ENCODE measurements at places on chromosomes 1 and 21.

- no peak for DNase-seq
These were observed 81.1 kb downstream of the ITPKB start for GRCh38 chr1:226657895-226658545.

DNA sequence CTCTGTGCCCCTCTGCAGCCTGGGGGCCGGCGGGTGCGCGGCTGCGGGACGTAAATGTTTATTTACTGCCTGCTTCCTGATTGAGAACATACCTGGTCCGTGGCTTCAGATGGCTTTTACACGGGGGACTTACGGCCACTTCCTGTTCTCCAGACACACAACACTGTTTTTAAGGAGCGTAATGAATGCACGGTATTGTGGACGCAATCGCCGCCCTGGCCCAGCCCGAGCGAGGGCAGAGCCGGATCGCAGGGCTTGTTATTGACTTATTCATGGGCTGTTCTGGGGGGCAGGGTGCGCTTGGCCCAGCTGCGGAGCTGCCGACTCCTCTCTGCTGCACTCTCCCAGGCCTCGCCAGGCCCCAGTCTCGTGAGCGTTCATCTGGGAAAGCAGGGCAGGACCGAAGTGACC is 52.8 kb upstream of the ACTRT2 start:
- no peak for DNase-seq

DNA sequence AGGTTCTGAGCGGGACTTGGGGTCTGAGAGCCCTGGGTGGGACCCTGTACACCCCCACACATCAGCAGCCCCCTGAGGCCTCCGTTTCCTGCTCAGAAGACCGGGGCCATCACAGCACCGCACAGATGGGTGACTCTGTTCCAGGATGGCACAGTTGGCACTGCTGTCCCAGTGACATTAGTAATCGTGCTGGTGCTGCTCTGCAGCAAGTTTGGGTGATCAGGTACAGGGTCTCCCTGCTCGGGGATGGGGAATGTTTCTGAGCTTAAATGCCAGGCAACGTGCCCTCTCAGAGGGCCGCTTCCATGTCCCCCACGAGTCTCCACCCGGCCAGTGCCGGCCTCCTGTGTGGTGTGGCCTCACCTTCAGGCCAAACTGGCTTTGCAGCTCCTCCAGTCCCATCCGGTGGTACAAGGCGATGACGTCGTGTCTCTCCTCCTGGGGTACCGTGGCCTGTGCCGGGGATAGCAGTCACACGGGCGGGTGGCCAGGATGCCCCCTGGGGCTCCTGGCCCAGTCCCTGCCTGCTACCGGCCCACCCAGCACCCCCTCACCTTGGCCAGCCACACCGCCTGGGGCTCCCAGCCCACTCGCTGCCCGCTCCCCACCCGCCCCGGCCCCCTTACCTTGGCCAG is 17.1 kb downstream of the PRXL2B start:
- DNase-seq: no peak

- peak; percentile 83 for DNase-seq
These were observed 6.2 kb downstream of the BARHL2 start for GRCh38 chr1:90710579-90711536.

DNA sequence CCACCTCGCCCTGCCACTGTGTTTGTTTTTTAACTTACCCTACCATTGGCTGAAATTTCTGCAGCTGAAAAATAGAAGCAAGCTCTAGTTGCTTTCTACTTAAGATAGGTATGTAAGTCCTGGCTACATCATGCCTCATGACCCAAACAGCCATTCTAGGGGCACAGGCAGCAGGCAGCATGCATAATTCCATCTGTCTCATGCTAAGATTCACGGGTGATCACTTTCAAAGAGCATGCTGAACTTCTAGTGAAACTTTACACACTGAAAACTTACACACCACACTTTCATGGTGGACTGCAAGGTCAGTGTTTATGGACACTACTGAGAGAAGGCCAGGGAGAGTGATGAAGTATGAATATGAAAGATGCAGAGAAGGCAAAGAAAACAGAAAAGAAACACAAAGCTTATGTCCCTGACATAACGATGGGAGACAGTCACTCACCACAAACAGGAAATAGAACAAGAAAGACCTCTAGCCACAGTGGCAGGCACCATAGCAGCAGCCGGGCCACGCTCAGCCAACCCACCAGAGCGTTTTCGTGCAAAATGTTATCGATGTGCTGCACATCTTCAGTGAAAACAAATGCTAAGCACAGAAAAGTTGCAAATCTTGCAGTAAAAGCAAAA is 102.3 kb upstream of the TIAM1 start:
- no peak for DNase-seq

GRCh38 chr1:110472546-110472945 is 21.6 kb downstream of the PROK1 start:
- no peak for DNase-seq

- DNase-seq: no peak
These were observed 137.8 kb downstream of the HIVEP3 start for GRCh38 chr1:41780916-41781315.

DNA sequence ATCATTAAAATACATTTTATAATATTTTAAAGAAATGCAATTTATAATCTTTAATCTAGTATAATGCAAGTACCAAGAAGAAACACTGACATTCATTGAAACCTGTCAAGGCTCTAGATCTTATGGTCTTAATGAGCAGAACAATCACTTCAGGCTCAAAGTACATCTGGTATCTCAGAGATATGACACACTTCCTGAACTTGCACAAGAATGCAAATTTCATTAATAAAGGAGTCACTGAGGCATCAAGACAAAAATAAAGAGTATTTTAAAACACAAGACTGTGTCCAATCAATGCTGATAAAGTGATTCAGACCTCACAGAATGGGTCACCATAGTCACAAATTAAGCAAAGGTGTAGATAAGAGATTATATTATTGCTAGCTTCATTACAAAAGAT is 178.1 kb downstream of the AK5 start:
- DNase-seq: no peak

- no peak for DNase-seq
These were observed 1450.2 kb downstream of the BRINP3 start for GRCh38 chr1:189027512-189027911.

- DNase-seq: peak; percentile 65
These were observed 13.1 kb downstream of the MAP1LC3C start for GRCh38 chr1:241985787-241986186.

- no peak for DNase-seq
These were observed 89.2 kb downstream of the GPR88 start for GRCh38 chr1:100627054-100627716.

GRCh38 chr1:245858722-245859492 is 648.2 kb downstream of the SMYD3 start:
- no peak for DNase-seq

Measured in neural progenitor cell (in vitro differentiated cells).